ENCODE measurements at places on chromosomes 4 and X.

GRCh38 chrX:307261-308111 is 11.1 kb downstream of the GTPBP6 start:
- no peak for DNase-seq

GRCh38 chr4:55675196-55675793 is 39.2 kb upstream of the NMU start:
- no peak for DNase-seq

- no peak for DNase-seq
Measured at GRCh38 chr4:95059663-95060062, 301.9 kb downstream of the BMPR1B start.

DNA sequence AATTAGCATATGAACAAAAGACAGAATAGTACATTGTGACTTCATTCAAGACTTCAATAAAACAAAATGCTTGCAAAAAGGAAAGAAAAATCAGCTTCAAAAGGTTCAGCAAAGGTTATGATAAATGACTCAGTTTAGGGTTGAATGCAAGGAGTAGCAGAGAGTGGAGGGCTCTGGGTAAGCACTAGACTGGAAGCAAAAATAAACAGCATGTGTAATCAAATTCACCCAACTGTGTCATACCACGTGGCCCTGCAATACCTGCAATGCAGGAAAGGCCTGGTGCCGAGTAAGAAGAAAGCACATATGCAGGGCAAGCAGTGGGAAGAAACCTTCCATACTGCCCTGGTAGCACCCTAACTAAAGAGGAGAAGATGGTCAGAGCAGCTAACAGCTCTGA is 88.7 kb downstream of the ATP11C start:
- no peak for DNase-seq

GRCh38 chr4:171025776-171026175 is 787.4 kb upstream of the GALNTL6 start:
- no peak for DNase-seq

- no peak for DNase-seq
Measured at GRCh38 chr4:112515198-112516065, 548 bp downstream of the NEUROG2 start.

DNA sequence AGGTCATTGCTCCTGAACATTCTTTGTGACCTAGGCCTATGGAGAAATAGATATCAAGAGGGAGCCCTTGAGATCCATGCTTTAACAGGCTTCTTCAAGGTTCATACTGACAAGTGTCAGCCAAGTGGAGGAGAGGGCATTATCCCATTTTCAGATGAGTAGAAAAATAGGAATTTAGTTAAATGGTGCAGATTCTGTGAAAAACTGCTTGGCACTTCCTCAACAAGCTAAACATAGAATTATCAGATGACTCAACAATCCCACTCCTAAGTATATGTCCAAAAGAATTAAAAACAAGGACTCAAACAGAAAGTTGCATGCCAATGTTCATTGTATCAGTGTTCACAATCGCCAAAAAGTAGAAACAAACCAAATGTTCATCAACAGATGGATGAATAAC is 43.8 kb upstream of the KCNIP4 start:
- DNase-seq: no peak

DNA sequence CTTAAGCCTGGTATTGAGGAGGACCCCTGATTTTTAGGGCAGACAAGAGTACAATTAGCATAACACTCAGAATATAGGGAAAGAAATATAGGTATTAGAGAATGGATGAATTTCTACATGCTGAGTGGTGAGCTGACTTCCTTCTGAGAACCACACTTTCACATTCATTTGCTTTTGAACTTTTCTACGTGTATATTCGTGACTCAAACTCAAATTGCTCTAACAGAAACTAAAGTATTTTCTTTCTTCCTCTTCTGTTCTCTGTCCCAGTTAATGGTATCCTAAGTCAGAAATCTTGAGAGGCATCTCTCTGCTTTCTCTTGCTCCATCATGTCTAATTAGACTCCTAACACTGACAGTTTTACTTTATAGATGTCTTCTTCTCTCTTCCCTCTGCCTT is 103.2 kb upstream of the CITED1 start:
- no peak for DNase-seq

GRCh38 chr4:1614502-1614853 is 69.6 kb downstream of the FAM53A start:
- no peak for DNase-seq

GRCh38 chrX:121851033-121851432 is 803.6 kb downstream of the GLUD2 start:
- no peak for DNase-seq
